SK-MEL-5 (cell line): ENCODE measurements at places on chromosomes 6 and 20.

DNA sequence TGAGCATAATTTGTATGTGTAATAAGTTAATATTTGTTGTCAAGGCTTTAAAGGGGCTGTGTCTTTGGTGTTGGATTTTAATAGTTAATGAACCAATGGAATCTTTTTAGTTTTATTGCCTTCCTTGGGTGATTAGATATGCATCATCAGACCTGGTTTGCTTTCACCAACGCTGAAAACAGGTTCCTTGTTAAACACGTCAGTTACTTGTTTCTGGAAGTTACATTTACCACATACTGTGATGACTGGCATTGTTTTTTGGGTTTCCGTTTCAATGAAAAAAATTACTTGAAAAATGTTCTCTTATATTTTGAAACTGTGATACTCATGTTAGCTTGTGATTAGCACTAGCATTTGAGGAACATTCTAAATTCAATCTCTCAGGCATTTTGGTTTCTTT lies 58.6 kb upstream of the RNF144B start:
- no peak for DNase-seq

- peak; percentile 51 for DNase-seq
These were observed 77.8 kb upstream of the PHACTR3 start for GRCh38 chr20:59526242-59527225.

GRCh38 chr6:153044295-153044694 lies 41.8 kb upstream of the MTRF1L start:
- DNase-seq, result no peak

DNA sequence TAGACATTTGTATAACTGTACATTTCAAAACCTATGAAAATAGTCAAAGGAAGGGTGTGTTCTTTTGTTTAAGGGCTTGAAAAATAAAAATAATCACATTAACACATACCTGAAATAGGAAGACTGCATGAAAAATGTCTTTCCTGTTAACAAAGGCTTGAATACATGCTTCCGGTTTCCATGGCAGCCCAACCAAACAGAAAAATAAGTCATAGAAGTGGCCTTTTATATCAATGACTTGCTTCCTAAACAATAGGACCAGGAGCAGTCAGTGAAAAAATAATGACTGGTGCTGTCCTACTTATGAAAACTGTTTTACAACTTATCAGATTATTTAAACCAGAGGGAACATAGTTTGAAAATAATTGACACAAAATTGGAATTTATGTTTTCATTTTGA lies 412.6 kb upstream of the PLCB4 start:
- peak; percentile 26 for DNase-seq

GRCh38 chr20:50992733-50993457 lies 30.0 kb downstream of the KCNG1 start:
- peak; percentile 97 for DNase-seq

- DNase-seq, result no peak
These were observed 1380.1 kb downstream of the GRIK2 start for GRCh38 chr6:102773636-102774035.

GRCh38 chr6:166204852-166205650 lies 37.4 kb upstream of the TBXT start:
- DNase-seq, result no peak

- DNase-seq, result no peak
These were observed 398.7 kb downstream of the ZFAND3 start for GRCh38 chr6:38218235-38218634.

GRCh38 chr6:113731541-113731940 lies 125.6 kb upstream of the MARCKS start:
- DNase-seq, result no peak

GRCh38 chr6:22057962-22058361 lies 238.9 kb downstream of the PRL start:
- no peak for DNase-seq

DNA sequence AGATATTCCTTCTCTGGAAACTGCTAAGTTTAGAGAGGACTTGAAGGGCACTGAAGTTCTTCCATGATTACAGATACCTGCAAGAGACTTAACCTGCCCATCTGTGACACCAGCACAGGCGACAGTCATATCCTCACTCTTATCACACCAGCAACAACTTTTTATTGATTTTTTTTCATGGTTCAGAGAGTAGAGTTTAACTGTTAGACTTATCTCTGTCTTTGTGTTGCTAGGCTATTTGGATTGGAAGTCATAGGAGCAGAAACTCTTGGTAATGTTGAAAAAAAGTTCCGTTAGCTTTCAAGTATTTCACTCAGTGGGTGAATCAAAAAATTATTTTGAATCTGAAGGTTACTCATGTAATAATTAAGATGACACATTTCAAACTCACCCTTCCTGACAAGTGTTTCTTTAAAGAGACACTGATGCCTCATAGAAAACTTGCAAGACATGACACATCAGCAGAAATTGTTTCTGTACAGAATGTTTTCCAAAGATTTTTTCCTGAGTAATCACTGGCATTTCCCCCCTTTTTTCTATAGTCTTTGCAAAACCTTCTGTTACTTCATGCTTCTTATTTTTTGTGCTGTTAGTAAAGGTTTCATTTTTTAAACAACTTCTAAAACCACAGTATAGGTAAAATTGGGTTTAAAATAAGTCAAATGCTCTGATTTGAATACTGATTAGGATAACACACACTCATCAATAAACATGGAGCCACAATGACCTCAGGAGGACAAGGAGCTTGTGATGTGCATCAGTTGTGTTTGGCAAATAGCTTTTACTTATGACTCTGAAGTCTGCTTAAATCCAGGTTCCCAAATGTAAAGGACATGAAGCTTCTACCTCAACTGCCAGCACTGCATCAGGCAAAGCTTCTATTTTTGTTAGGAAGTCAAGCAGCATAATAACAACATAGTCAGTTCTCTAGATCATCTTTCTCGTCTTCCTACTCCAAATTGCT lies 252.9 kb upstream of the MAN1A1 start:
- DNase-seq, result no peak

- DNase-seq, result no peak
These were observed 327.6 kb upstream of the HTR1E start for GRCh38 chr6:86609549-86610388.

DNA sequence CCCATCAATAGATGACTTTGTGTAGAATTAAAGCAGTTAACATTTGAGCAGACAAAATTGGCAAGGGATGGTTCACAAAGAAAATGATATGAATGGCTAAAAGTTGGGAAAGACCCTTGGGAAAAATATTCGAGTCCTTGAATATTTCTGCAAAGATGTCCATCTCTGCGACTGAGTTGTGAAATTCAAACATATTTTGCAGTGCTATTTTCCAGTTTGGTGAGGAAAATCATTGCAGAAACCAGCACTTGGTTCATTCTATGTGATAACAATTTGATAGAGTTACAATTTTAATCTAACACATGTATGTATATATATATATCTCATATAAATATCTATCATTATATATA lies 6.1 kb upstream of the PRELID3B start:
- DNase-seq, result no peak

DNA sequence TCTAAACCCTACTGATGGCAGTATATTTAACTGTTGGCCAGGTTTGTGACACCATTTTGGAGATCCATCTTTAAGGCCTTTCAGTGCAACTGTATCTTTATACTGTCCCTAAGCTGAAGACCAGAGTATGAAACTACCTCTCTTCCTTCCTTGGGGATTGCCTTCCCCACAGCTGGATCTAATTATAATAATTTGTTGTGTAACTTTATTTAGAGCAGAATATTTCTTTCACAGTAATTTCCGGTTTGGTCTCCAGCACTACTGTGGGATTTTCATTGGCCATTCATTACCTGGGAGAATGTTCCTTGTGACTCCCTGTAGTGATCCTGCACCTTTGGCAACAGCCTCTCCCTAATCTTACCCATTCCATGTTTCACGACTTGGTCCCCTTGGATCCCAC lies 75.2 kb downstream of the AKAP7 start:
- no peak for DNase-seq

DNA sequence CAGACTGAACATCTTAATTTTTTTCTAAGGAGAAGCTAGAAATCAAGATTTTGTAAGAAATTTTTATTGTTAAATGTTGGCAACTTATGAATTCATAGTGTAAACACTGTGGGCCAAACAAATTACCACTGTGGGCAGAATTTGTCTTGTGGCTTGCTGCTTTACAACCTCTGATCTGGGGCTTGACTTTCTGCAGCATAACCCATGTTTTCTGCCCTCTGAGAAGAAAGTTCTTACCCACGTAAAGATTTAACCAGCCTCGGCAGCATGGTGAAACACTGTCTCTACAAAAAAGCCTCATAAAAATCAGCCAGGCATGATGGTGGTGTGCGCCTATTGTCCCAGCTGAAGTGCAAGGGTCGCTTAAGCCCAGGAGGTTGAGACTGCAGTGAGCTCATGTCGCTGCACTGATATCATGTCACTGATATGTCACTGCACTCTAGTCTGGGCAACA lies 12.9 kb downstream of the ITCH start:
- no peak for DNase-seq

GRCh38 chr6:117615750-117616390 lies 13.6 kb upstream of the GOPC start:
- no peak for DNase-seq

DNA sequence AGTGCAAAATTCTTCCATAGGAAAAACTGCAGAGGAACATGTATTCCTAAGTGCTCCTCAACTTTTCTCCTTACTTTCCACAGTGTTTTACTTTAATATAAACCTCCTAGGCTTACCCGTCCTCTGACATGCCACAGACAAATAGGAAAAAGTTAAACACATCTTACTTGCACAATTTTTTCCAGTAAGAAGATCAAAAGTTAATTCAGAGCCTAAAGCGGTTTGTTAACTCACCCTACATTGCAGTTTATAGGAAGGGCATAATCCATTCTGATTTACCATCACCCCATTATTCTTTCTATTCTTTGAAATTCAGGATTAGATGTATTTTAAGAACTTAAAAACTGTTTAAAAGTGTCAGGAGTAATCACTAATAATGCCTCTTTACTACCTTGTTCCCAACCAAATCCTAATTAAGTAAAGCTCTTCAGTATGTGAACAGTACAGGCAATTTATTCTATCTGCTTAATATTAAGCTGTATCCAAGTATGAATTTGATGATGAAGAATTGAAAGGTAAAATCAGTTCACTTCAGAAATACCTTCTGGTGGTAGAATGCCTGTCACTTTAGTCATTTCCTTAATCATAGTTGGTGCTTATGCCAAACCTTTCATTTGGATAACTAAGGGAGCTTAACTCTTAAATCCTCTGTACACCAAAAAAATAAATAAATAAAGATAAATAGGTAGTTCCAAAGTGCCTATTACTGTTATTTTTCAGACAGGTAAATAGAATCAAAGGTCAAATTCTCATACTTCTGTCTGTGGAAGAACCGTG lies 292.0 kb downstream of the ALDH8A1 start:
- DNase-seq, result no peak

- no peak for DNase-seq
These were observed 65.9 kb downstream of the CRYBG1 start for GRCh38 chr6:106426250-106426970.

DNA sequence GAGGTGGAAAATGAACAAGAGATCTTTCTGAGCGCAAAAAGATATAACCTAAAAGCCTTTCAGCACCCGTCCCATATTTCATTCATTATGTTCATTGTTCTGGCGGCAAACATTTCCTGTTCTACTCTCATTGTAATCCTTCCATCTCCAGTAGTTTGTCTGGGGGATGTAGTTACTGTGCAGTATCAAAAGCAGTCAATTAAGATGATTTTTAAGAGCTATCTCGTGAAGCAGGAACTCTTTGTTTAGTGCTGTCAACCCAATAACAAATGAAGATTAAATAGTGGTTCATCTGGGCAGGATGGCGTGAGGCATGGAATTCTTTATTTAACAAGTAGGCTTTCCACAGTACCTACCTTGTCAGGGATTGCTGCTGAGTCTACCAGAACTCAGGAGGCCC lies 876.7 kb downstream of the HACE1 start:
- DNase-seq, result no peak

DNA sequence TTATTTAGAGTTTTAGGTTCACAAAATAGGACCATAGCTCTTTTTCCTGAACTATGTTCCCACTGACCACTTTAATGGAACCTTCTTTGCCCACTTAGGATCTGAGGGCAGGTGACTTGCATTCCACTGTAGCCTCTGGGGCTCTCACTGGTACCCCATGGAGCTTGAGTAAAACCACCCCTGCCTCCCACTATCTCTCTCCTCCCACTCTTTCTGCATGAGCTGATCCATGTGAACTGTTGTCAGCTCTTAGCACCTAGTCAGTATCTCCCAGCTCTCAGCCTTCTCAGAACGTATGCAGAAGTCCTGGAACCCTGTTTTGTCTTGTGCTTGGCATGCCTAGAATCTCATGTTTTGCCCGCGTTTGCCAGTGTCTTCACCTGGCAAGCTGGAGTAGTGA lies 200.6 kb upstream of the SNX9 start:
- DNase-seq, result no peak

DNA sequence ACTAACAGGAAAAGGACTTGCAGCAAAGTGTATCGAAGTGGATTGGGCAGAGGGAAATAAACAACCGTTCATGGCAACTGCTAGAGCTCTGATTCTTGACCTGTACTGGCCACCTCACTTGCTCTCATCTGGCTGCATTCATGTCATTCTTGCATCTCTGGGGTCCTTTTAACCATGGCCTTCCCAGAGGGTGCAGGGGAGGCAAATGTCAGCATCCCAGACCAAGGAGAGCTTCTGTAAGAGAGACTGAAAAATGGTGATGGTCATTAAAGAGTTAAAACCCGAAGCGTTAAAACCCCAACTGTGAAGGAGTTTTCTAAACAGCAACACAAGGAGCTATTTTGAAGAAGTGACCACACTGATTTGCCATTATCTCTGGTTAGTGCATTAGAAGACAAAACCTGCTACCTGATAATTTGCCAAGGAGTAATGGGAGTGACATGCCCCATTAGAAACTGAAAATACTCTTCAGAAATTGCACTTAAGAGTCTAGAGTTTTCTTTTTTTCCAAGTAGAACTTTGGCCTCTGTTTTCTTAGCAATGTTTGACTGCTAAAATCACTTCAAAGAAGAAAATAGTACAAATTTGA lies 62.4 kb downstream of the APCDD1L start:
- DNase-seq, result no peak

- DNase-seq, result no peak
These were observed 226.3 kb downstream of the TBXT start for GRCh38 chr6:165941249-165941775.

- DNase-seq, result no peak
These were observed 55.5 kb upstream of the SMLR1 start for GRCh38 chr6:130771741-130772140.

DNA sequence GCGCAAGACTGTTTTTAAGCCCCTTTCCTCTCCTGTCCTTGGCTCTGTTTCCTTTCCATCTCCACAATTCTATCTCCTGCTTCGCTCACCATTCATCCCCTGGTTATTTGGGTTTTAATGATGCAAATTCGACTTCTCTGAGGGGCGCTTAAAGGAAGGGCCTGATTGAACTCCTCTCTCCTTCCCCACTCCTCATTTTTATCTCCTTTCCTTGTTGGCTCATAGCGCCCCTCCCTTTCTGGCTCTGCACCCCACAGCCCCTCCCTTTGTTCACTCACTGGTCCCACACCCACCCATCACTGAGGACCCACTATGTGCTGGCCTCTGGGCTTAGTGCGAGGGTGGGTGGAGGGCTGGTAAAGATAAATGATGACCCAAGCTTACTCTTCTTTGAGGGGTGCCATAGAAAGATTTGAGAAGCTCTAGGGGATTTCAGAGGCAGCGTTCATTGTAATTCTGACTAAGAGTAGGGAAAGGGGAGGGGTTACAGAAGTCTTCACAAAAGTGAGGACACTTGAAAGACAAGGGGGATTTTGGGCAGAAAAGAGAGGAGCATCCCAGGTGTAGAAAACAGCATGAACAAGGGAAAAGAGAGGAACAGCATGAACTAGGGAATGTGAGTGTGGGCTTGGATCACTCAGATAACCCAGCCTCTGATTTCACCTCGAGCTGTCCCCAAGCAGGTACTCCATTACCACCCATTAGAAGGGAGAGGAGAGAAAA lies 507.8 kb downstream of the CD83 start:
- DNase-seq, result no peak
